ENCODE measurements at places on chromosomes 4 and X. TPM values are rescaled to one million over a fixed set of nuclear protein-coding genes. Genes with fewer than 3 reads are reported as not detected.

Gene RHOXF1
- total RNA-seq = 0.49 TPM

Gene RAB41
- not detected for total RNA-seq

Gene THAP9
- 4.2 TPM for total RNA-seq

Gene HGFAC
- total RNA-seq = not detected

Gene CXCL5
- 0.42 TPM for total RNA-seq

Gene TLR6
- 1.6 TPM for total RNA-seq

Gene CFAP299
- not detected for total RNA-seq

Gene SSX4B
- not detected for total RNA-seq

Gene TNMD
- not detected for total RNA-seq

Gene CXorf65
- not detected for total RNA-seq

Gene RAB9B
- 13.2 TPM for total RNA-seq

Gene NHS
- 7.3 TPM for total RNA-seq

Gene UXT
- total RNA-seq = 89.8 TPM

Gene NDST3
- total RNA-seq = not detected

Gene SLC6A14
- not detected for total RNA-seq

Gene ZNF718
- total RNA-seq = 6.6 TPM

Gene TCP11X2
- not detected for total RNA-seq

Gene BMPR1B
- 40.9 TPM for total RNA-seq

Gene CAPN6
- 0.69 TPM for total RNA-seq

Gene HTRA3
- 64.2 TPM for total RNA-seq

Gene GPC3
- total RNA-seq = 11.4 TPM

Gene RELL1
- total RNA-seq = 74.0 TPM

Gene SLC16A2
- total RNA-seq = 12.1 TPM

Gene LPAR4
- 0.87 TPM for total RNA-seq

Gene CABS1
- total RNA-seq = not detected

Gene GPR143
- total RNA-seq = not detected

Gene FMR1NB
- not detected for total RNA-seq

Gene PRSS12
- total RNA-seq = 0.47 TPM

Gene MSANTD1
- not detected for total RNA-seq

Gene RASSF6
- 0.69 TPM for total RNA-seq

Gene PCDH11X
- total RNA-seq = 0.13 TPM

Gene ADH1A
- 1.4 TPM for total RNA-seq

Gene SCML2
- 1.3 TPM for total RNA-seq

Gene PGAM4
- total RNA-seq = not detected

Gene POU3F4
- not detected for total RNA-seq

Gene ALAS2
- 2.2 TPM for total RNA-seq

Gene SULT1B1
- total RNA-seq = 1.3 TPM

Gene RRH
- total RNA-seq = not detected
